K562 (cell line): ENCODE measurements at places on chromosomes 6 and 20. TPM values are rescaled to one million over a fixed set of nuclear protein-coding genes. Genes with fewer than 3 reads are reported as not detected.

The TBX18 gene
- total RNA-seq = 28.0 and 32.9 TPM in 2 replicates

The KIAA1755 gene
- not detected in 2 replicates for total RNA-seq

The ABRACL gene
- total RNA-seq = 1.4 and 1.5 TPM in 2 replicates

The GTF2H4 gene
- total RNA-seq = 70.6 and 80.5 TPM in 2 replicates

The CDH4 gene
- total RNA-seq = not detected in 2 replicates

The RAET1E gene
- not detected in 2 replicates for total RNA-seq

The ADGRF4 gene
- not detected in 2 replicates for total RNA-seq

The ULBP2 gene
- 0.78 and 1.2 TPM in 2 replicates for total RNA-seq

The DDR1 gene
- total RNA-seq = 42.9 and 44.6 TPM in 2 replicates

The SERPINB1 gene
- total RNA-seq = 45.6 and 46.5 TPM in 2 replicates

- DNase-seq = peak; percentile 84
These were observed 18.3 kb downstream of the CPNE5 start for GRCh38 chr6:36820700-36821580.

DNA sequence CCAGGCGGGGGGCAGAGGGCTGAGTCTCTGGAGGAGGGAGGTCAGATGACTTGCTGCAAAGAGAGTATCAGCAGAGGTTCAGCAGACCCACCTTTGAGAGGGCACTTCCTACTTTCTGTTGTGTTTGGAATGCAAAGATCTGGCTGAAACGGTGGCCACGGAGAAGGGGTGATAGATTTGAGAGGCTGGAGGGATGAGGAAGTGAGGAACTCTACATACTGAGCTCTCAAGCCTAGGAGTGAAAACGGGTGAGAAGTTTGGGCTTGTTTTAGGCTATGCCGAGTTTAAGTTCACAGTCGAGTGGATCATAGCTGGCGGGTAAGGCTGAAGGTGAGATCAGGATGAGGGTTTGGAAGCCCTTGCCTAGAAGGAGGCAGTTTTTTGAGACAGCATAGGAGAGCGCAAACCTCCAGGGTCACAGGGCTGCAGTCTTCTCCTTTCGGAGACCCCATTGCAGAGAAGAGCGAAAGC is 477 bp upstream of the ITPA start:
- no peak for DNase-seq

DNA sequence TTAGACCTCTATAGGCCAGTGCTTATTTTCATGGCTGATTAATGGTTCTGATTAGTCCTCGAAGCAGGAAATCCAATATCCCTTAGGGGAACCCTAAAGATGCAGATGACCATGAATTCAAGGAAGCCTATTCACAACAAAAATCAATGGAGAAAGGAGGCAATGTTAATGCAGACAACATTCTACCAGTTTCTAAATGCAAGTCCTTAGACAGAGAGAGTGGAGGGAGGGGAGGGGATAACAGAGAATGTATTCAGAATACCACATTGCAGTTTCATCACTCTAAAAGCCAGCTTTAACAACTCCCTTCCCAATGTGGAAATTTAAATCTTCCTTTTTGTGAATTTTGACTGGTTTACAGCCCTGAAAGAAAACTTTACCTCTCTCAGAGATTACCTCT is 87.1 kb upstream of the POU3F2 start:
- no peak for DNase-seq

DNA sequence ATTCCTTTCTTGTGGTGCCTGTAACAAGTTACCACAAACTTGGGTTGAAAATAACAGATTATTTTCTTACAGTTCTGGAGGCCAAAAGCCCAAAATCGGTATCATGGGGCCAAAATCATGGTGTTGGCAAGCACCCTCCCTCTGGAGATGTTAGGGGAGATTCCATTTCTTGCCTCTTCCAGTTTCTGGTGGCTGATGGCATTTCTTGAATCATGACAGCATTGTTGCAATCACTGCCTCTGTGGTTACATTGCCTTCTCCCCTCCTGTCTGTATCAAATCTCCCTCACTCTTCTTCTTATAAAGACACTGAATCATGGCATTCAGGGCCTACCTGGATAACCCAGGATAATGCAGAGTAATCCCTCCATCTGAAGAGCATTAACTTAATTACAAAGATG is 17.9 kb upstream of the TENT5A start:
- DNase-seq = no peak

GRCh38 chr6:166626177-166627032 is 646 bp downstream of the RPS6KA2 start:
- DNase-seq = no peak

- no peak for DNase-seq
These were observed 22.3 kb upstream of the LAMP5 start for GRCh38 chr20:9492067-9492466.

DNA sequence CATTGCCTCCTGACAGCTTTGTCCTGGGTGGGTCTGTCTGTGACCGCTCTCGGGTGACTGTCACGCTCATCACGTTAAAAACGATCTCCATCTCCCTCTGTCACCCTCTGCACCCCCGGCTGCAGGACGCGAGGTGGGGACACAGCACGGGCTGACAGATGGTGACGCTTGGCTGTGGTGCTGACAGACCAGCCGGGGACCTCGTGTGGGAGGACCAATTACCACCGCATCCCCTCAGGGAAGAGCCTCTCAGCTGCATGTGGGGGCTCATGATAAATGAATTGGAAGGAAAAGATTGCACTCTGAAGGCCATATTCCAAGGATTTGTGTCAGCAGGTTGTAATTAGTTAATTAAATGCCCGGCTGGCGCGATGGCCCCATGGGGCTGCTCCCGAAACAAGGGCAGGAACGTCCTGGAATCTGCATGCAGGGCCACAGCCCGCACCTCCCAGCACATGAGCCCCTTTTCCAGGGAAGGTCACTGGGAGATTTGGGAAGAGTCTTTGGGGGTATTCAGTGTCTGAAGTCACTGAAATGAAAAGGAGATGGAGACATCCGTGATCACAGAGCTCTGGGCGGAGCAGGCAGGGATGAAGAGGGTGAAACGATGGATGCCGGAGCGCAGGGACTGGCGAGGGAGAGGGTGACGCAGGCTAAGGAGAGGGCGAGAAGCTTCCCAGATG is 87.1 kb downstream of the ERMARD start:
- DNase-seq = no peak

DNA sequence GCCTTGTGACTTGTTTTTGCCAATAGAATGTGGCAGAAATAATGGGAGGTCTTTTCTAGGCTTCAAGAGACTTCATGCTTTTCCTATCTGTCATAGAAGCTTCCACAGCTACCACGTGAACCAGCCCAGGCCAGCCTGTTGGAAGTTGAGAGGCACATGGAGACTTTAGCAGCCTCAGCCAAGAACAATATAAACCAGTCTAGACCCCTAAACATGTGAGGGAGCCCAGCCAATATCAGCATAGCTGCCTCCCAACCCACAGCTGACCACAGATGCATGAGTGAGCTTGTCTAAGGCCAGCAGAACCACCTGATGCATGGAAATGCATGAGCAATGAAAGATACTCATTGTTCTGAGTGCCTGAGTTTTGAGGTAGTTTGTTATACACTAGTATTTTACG is 540.7 kb upstream of the BTBD3 start:
- DNase-seq = no peak

- no peak for DNase-seq
These were observed 299.7 kb downstream of the CDKAL1 start for GRCh38 chr6:20833881-20834515.

- DNase-seq = no peak
These were observed 473.9 kb downstream of the PKHD1 start for GRCh38 chr6:51613558-51613957.

DNA sequence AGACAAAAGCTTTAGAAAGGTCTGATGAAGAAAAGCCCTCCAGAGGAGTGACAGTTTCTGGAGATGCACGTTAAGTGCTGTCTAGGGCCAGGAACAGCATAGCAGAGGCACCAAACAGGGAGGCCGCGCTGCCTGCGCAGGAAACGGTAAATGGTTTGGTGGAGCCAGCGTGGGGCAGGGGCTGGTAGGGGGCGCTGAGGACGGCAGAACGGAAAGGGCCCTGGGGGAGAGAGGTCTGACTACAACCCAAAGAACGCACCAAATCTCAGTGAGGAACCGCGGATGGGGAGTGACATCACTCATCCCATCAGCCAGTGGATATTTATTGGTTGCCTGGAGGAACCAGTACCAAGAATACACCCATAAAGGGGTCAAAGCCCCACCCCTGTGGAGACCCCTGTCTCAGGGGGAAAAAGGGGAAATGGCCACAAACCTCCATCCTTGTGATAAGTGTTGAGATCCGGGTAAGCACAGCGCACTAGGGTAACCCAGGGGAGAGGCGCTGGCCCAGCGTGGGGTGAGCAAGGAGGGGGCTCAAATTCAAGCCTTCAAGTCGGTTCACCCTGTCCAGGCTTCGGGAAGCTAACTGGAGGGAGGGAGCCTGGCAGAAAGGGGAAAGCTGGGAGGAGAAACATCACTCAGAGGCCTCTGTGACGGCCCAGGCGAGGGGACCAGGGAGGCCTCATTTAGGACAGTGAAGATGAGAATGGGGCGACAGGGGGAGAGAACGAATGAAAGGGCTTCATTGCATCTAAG is 249.2 kb upstream of the QKI start:
- no peak for DNase-seq

DNA sequence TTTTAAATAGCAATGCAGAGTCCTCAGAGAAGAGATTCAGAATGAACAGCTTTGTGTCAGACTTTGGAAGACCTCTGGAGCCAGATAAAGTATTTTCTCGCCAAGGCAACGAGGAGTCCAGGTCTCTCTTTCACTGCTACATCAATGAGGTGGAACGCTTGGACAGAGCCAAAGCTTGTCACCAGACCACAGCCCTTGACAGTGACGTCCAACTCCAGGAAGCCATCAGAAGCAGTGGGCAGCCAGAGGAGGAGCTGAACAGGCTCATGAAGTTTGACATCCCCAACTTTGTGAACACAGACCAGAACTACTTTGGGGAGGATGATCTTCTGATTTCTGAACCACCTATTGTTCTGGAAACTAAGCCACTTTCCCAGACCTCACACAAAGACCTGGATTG is 55.5 kb downstream of the MRAP2 start:
- no peak for DNase-seq

DNA sequence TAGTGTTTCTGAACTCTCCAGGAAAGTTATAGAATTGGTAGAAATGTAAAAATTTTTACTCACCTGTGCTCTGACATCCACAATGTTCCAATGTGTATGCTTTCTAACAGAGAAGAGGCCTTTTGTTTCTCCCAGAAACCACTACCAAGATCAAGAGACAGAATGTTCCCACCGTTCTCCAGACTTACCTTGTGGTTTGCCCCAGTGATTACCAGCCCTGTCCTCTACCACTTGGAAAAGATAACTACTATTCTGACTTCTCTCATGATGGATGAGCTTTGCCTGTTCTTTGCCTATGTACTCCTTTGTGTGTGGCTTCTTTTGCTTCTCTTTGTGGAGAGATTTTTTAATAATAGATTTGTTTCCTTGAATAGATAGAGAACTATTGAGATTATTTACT is 173.0 kb upstream of the SCGN start:
- no peak for DNase-seq

- no peak for DNase-seq
These were observed 87.1 kb upstream of the PLN start for GRCh38 chr6:118460958-118461470.

DNA sequence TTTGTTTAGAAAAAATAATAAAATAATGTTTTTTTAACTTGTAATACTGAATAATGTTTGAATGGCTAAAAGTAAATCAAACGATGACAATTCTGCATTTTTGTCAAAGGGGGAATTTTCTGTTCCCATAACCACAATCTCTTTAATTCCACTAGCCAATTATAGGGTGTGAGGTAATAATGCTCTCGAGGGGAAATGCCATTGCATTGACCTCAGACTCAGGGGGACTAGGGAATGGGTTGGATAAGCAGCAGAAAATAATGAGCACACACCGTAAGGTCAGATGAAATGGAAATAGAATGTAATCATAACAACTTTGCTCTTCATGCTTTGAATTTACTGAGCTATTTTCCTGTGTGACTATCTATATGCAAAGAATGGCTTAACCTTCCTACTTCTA is 584.7 kb downstream of the RFPL4B start:
- DNase-seq = no peak

- peak; percentile 85 for DNase-seq
These were observed 7.9 kb upstream of the CDSN start for GRCh38 chr6:31128093-31128676.

- DNase-seq = peak; percentile 19
These were observed 59.2 kb upstream of the SLC32A1 start for GRCh38 chr20:38665094-38665493.

DNA sequence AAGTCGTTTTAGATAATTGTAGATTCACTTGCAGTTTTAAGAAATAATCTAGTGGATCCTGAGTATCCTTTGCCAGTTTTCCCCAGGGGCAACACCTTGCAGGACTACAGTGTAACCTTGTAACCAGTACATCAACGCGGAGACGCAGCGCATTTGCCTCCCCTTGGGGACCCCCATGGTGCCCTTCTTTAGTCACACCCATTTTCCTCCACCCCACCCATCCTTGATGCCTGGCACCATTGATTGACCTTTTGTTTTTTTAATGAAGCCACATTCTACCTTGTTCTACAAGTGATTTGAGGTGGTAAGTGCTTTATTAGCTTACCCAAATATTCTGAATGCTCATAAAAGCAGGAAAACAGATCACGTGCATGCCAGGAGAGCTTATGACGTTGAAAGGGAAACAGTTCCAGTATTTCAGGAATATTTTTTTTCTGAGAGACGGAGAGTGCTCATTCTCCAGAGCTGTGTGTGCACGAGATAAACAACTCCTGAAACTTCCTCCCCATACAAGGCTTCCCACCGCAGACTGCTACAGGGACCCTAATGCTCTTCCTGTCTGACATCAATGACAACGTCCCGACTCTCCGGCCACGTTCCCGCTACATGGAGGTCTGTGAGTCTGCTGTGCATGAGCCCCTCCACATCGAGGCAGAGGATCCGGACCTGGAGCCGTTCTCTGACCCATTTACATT is 35.7 kb downstream of the CDH26 start:
- no peak for DNase-seq

DNA sequence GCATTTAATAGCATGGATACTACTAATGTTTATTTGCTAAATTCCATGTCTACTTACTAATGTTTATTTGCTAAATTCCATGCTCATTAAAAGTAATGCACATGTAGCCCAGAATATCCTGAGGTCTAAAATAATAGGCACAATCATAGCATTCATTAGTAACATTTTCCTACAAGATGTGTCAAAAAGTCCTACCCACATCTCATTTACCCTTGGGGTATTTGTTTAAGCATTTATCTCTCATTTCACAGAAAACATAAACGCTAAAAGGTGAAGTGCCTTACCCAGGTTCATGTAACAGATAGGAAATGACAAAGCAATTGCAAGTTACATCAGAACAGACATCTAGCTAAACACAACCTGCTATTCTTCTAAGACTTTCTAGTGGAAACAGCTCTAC is 457.1 kb downstream of the HACE1 start:
- DNase-seq = no peak

DNA sequence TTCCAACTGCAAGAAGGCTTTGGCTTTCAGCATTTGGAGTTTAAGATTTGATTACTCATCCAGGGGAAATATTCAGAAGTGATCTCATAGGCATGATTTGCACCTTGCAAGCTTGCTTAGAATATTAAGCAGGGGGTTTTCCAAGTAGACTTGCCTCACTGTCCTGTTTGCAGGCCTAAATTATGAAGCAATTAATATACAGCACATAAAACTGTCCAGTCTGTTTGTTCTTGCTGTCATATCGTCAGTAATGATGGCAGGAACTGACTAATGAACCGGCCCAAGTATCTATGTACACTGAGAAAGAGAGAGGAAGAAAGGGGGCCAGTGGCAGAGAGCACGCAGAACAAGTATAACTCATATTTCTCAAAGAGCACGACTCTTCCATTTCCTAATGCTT is 212.5 kb upstream of the SUPT3H start:
- DNase-seq = no peak

GRCh38 chr6:144349690-144350527 is 64.8 kb downstream of the UTRN start:
- no peak for DNase-seq
